Ovary (tissue), 10 donors: ENCODE measurements at places on chromosomes 11 and 22. TPM values are rescaled to one million over a fixed set of nuclear protein-coding genes. Genes with fewer than 3 reads are reported as not detected.

Gene FUT4
- total RNA-seq = 6.4 TPM

Gene OR1S2
- not detected for total RNA-seq

Gene LAYN
- 21.6 TPM for total RNA-seq

GRCh38 chr22:47625531-47626427 is 863.3 kb downstream of the TBC1D22A start:
- no peak for DNase-seq

DNA sequence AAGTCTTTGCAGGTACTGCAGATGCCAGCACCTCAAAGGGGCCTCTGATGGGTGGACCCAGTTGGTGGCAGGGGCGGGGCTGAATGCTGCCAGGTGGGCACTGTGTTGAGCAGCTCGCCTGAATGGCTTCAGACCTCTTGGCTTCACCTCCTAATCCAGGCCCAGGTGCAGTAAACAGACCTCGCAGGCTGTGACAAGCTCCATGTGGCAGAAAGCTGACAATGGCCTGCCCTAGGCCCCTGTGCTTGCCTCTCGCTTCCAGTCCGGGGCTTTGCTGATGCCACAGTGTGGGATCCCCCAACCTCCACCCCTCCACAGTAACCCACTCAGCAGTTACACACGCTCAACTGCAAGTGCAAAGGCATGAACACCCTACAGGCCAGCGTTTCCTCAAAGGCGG is 9.4 kb downstream of the IGLL1 start:
- peak; percentile 27 for DNase-seq

- no peak for DNase-seq
These were observed 634.1 kb downstream of the TBC1D22A start for GRCh38 chr22:47396515-47396914.

GRCh38 chr11:64357904-64358535 is 942 bp upstream of the RPS6KA4 start:
- no peak for DNase-seq

GRCh38 chr22:26610072-26610958 is 7.5 kb downstream of the CRYBB1 start:
- no peak for DNase-seq

- DNase-seq = no peak
These were observed at the start of gene CYTH4 for GRCh38 chr22:37282385-37282677. TSS of gene CYTH4 (plus strand) at chr22:37282508. CDS start at chr22:37282570, 62 bp downstream.
